ENCODE measurements at places on chromosomes 2 and 18. TPM values are rescaled to one million over a fixed set of nuclear protein-coding genes. Genes with fewer than 3 reads are reported as not detected.

CLEC4F gene
- not detected for total RNA-seq

TBC1D8 gene
- 23.7 TPM for total RNA-seq

PAIP2B gene
- total RNA-seq, result 26.8 TPM

ZNF385B gene
- total RNA-seq, result 8.3 TPM

TUBA3E gene
- not detected for total RNA-seq

CXXC1 gene
- 35.1 TPM for total RNA-seq

PROKR1 gene
- 0.05 TPM for total RNA-seq
